Cortex of kidney (tissue), 1 donor: ENCODE measurements at places on chromosomes 11 and 22.

DNA sequence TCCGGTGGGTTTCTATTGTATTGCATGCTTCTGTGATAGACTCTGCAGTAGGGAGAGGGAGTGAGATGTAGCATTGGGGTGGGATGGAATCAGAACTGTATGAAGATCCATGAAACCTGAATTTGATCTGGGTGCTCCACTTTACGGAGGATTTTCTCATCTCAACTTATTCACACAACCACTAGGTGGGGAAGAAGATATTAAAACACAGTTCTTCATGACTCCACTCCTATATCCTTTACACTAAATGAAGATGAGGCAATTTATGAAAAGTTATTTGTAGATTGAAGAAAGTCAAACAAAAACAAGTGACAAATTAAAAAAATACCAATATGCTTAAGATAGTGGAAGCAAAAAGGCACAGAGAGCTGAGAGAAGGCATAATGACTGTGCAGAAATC is 92.6 kb upstream of the PDGFD start:
- DNase-seq, result no peak

DNA sequence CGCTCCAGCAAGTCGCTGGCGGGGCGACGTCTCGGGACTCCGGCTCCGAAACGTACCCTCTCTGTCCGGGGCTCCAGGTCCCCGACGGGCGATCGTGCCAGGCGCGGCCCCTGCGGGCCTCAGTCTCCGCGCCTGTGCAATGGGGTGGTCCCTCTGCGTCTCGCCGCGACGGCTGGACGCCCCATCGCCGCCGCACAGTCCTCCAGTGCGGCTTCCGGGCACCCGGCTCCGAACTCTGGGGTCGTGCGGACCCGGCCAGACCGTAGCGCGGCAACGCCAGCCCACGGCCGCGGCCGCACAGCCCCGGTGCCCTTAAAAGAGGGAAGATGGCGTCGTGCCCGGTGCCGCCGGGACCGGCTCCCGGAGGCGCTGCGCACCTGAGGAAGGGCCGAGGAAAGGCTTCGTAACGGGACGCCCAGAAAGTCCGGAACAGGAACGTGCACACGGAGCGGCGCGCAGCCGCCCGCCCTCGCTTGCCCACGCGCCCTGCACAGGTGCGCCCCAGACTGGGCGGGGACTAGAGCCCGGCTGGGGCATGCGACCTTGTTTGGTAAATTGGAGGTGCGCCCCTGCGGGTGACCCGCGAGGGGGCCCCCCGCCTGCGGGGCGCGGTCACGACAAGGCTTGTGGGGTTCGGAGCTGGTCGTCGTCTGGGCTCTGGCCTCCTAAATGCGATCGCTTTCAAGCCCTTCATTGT is 525 bp downstream of the BIK start:
- DNase-seq, result no peak

- no peak for DNase-seq
Measured at GRCh38 chr22:21652547-21653545, 10.7 kb downstream of the SDF2L1 start.

GRCh38 chr11:129144256-129144655 is 47.9 kb downstream of the ARHGAP32 start:
- DNase-seq, result no peak

DNA sequence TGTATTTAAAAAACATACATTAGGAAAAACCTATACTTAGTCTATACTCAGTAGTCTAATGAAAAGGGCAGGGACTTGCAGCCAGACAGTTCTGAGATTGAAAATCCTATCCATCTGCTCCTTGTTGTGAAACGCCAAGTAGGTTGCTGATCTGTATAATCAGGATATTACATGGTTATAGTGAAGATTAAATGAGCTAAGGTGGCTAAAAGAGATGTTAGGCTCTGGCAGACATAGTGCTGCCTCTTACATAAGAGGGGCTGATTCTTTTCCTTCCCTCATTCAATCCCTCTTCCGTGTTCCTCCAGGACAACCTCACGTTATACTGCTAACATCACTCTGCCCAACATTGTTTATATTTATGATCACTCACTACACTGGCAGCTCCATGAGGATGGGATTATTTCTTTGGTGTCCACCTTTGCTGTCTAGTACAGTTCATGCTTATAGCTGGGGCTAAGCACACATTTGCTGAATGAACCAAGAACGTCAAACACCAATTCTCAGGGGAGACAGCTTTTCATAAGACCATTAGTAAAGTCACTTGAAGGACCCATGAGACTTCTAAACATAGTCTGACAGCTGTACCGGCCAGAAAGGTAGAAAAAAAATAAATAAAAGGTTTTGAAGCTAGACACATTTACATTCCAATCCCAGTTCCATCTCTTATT is 46.3 kb downstream of the GAB2 start:
- DNase-seq, result no peak

DNA sequence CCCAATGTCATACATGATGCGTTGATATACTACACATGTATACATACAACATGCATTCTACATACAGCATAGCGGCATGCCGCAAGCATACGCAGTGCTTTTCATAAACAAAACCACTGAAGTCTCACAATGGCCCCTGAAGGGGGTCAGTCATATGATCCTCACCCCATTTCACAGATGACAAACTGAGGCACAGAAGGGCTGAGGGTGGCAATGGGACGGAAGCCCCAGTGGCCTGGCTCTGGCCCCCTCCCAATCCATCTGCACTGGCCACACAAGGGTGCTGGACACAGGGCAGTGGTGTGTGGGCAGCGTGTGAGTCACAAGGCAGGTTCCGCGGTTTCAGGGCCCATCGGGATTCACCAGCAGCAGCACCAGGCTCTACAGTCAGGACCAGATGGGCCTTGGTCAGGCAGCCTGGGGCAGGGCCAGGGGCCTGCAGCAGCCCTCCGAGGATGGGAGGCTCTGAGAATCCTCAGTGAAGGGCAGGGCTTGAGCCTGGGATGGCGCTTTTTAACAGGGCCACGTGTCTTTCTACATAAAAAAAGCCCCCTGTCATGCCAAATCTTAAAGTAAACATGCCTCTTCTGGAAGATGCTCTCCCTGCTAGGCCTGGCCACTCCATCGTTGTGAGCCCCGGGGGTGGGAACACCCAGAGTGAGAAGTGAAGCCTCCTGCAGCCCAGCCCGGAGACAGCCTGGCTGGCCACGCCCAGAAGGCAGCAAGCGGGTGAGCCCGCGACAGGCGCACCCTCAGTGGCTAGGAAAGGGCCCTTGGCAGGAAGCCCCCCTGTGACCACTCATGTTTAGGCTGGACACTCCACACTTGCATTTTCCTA is 206.5 kb downstream of the CTTN start:
- no peak for DNase-seq

DNA sequence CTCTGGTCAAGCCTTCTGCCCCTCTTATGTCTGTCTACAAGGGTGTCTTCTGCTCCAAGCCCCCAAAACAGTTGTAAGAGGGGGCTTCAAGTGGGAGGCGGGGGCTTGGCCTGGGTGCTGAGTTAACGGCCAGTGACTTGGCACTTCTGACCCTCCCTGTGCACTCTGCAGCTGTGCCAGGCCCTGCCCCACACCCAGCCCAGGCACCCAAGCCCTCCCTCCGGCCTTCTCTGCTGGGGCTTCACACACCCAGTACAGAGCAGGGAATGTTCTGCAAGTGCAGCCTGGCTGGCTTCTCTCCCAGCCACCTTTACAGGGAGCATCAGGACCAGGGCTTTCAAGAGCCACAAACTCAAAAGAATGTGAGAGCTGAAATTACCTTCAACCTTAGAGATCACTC is 3.8 kb downstream of the TMEM121B start:
- no peak for DNase-seq

- no peak for DNase-seq
Measured at GRCh38 chr11:19935507-19935906, 222.9 kb downstream of the NAV2 start.

DNA sequence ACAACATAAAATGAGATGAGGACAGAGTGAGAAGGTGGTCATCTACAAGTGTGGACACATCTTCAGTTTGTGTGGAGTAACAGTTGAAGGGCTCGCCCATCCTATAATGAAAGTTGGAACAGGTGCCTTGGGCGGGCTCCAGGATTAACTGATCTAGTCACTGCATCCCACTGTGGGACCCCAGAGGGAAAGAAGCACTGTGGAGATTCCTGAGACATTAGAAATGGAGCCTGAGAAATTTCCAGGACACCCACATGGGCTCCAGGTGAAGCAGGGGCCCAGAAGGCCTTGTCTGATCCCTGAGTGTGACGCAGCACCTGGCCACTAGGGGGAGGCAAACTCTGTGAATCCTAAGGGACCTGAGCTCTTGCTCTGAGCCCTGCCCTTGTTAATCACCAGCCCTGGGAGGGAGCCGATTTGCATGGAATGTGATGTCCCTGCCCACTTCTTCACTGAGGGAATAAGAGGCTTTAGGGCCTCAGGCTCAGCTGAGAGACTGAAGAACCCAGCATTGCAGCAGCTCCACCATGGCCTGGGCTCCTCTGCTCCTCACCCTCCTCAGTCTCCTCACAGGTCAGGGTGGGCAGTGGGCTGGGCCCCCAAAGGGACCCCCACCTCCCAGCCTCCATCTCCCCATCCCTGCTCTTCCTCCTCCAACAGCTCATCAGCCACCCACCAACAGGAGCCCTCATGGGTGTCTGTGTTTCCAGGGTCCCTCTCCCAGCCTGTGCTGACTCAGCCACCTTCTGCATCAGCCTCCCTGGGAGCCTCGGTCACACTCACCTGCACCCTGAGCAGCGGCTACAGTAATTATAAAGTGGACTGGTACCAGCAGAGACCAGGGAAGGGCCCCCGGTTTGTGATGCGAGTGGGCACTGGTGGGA is 98.4 kb downstream of the VPREB1 start:
- DNase-seq, result no peak

DNA sequence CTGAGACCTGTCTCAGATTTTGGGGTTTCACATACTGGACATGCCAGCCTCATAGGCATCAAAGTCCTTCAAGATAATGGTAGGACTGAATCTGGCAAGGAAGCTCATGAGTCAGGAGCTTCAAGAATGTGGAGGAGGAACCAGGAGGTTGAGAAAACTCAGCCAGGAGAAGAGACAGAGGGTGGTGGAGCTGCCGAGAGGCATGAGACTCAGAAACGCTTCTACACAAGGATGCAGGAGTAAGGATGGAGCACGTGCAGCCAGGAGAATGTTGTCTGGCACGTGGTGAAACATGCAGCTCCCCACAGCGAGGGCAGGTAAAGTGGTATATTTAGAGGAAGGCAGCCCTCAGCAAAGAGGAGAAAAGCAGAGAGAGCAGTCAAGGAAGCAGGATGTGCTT is 148.7 kb upstream of the ISX start:
- no peak for DNase-seq

DNA sequence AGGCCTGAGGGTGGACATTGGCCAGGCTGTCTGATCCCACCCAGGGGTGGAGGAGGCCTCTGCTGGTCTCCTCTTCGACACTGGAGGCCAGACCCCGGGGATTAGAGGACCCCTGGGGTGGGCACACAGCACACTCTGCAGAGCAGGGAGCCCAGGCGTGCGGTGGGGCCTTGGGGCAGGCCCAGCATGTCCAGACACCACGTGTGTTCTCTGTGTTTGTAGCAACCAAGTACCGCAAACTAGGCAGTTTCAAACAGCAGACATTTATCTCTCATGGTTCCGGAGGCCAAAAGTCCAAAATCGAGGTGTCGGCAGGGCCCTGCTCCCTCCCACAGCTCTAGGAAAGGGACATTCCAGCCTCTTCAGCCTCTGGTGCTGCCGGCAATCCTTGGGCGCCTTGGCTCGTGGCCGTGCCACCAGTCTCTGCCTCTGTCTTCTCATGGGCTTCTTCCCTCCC is 1.5 kb downstream of the PANX2 start:
- DNase-seq, result no peak
